ENCODE measurements at places on chromosomes 4 and X.
A peak's percentile ranks its signal among the peaks of the same experiment; 100 is the strongest.

- DNase-seq: no peak
These were observed 261.7 kb upstream of the GNPDA2 start for GRCh38 chr4:44988011-44988410.

DNA sequence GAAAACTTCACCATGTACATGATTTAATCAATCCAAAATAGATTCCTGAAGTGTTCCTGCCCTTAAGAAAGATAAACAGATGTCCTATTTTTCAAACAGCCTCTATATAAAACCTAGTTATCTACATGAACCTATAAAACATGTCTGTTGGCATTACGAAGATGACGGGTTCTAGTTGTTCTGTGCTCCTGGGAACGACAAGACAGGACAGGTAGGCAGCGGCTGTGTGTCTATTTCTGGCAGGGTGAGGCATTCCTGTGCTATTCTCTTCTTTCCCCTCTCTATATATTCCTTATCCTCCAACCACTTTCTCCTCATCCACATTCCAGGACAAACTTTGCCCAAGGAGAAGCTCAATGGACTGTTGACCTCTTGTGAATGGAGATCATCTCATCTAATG, 6.1 kb downstream of the FAT1 start:
- no peak for DNase-seq

GRCh38 chr4:96698831-96699230, 858.9 kb downstream of the PDHA2 start:
- DNase-seq: no peak

DNA sequence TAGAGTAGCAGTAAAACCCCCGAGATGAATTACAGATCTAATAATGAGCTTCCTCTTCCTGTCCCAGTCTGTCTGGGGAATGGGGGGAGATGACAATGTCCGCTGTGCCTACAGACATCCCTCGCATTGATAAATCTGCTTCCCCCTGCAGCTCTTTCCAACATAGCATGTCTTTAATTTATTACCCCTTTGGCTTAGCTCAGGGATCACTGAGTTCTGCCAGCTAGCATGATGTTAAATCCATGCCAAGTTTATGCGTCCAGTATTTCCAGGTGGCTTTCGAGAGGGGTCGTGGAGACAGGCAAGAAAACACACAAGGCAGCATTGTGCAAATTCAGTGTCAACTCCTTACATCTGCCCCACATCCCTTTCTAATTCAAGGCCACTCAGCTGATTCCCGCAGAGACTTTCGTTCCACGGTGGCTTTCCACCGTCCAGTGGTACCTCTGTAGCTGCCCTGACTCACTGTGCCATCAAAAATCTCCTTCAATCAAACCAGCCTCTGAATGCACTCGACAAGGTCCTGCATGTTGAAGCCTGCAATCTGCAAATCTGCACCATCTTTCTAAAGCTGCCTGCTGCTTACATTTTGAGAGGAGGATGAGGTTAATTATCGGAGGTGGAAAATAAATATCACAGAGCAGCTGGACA, 75.1 kb downstream of the MXRA5 start:
- peak; percentile 47 for DNase-seq

GRCh38 chrX:77160301-77160700, 286.9 kb upstream of the FGF16 start:
- no peak for DNase-seq

- DNase-seq: no peak
These were observed 21.1 kb downstream of the FHIP1A start for GRCh38 chr4:151429957-151430570.

DNA sequence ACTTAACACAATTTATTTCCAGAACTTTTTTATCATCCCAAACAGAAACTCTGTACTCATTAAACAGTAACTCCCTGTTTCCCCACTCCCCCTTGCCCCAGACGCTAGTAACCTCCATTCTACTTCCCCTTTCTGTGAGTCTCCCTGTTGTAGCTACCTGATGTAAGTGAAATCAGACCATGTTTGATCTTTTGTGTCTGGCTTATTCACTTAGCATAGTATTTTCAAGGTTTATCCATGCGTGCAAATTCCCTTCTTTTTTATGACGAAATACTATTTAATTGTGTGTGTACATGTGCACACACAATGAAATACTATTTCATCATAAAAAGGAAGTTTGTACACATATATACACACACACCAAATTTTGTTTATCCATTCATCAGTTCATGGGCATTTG, 5.2 kb downstream of the PKD2 start:
- DNase-seq: no peak

GRCh38 chr4:144903953-144904711, 193.9 kb downstream of the ANAPC10 start:
- no peak for DNase-seq

GRCh38 chr4:2441393-2442174, 22.8 kb downstream of the CFAP99 start:
- peak; percentile 51 for DNase-seq

DNA sequence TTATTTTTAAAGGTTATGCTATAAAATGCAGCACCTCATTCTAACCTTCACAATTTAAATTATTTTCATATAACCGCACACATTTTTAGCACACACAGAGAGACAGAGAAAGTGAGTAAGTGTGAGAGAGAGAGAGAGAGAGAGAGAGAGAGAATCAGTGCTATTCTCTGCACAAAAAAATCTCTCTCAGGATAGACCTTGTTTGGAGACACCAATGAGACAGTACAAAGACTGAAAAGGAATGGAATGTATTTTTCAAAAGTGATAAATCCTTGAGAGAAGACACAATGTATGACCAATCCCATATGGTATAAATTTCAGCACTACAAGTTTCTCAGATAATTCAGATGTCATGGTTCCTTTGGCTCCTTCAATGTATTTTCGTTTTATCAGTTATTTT, 132.1 kb upstream of the PCDH18 start:
- DNase-seq: no peak

- DNase-seq: no peak
These were observed 9.0 kb downstream of the CRMP1 start for GRCh38 chr4:5883916-5884315.

GRCh38 chr4:25235401-25235800, 1.6 kb downstream of the PI4K2B start:
- DNase-seq: peak; percentile 3

DNA sequence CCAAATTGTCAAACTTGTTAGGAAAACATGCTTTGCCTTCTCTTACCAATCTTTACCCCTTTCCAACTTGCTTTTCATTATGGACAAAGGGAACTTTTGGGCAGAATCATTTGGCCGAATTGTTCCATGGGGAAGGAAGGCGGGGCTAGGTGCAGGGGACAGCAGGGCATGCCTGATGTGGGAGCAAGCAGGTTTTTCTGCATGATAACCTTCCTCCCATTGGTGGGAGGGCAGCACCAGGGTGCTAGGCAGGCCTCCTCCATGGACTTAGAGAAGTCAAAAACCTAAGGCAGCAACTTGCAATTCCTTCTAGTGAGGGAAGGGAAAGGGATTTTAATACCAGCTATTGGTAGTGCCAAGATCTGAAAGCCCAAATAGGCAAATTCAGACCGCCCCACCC, 260.5 kb downstream of the MAPK10 start:
- no peak for DNase-seq

- DNase-seq: no peak
These were observed 13.4 kb downstream of the CFAP97 start for GRCh38 chr4:185190306-185190856.

- DNase-seq: no peak
These were observed 315.7 kb downstream of the HNRNPD start for GRCh38 chr4:82057990-82058544.

DNA sequence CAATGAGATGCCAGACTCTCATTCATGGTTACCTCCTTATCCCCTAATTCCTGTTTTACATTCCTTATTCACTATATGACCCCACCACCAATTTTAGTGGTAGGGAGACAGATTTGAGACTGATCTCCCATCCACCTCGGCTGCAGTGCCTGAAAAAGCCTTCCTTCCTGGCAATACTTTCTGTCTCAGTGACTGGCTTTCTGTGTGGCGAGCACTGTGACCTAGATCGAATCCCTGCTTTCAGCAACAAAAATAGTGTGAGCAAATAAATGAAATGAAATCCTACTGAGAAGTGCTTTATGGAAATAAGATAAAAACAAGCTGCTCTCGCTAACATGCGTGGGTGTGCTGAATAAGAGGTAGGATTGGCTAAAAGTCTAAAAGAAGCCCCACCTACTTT, 165.3 kb downstream of the GPM6A start:
- DNase-seq: no peak
